Fibroblast of skin of right biceps (primary cell): ENCODE measurements at places on chromosomes 16 and 17.

DNA sequence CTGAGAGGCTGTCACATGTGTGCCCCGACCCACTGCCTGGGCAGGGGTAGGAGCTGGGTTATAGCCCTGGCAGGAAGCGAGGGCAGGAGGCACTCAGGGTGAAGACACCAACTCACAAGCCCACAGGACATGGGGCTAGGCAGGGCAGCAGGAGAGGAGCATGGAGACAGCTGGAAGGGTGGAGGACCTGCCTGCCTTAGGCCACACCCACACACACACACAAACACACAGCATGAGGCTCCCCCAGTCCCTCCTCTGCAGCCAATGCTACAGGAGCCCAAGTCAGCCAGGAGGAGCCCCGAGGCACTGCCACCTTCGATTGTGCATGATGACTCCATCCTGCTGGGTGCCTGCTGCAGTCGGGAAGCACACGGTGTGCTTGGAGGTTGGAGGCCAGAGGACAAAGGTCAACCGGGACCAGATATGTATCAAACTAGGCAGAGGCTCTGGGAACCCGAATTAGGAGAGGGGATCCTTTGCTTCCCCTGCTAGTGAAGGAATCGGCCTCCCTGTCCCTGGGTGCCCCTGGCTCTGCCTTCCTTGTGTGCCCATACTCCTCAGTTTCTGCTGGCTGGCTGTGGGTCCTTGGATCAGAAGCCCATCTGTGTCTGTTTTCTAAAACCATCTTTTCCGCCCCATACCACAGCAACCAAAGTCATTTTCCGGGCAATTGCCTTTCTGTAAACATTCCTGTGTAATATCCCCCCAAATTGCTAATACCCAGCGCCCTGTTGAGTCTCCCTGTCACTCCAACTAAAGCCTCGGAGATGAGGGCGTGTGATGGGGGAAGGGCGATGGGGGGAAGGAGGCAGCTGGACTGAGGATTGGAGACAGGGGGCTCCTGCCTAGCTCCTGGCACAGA, 20.5 kb downstream of the SRCIN1 start:
- no peak for DNase-seq

GRCh38 chr17:29359777-29360176, 30.4 kb upstream of the TAOK1 start:
- DNase-seq: no peak

DNA sequence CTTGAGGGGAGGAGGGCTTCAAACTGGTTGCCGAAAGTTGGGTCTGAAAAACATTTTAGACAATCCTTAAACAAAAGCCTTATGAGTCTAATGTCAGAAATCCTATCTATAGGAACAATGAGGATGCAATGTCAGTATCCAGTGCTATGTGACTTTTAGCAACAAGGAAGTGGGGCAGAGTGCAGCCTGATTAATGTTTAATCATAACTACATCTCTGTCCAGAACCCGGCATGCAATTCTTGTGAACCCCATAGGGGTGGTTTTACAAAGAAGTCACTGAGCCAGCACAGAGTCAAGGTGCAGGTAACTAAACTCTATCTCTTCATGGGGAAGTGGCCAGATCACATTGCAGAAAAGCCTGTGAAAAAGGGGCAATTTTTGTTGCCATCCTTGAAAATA, 267.5 kb downstream of the HS3ST4 start:
- no peak for DNase-seq

DNA sequence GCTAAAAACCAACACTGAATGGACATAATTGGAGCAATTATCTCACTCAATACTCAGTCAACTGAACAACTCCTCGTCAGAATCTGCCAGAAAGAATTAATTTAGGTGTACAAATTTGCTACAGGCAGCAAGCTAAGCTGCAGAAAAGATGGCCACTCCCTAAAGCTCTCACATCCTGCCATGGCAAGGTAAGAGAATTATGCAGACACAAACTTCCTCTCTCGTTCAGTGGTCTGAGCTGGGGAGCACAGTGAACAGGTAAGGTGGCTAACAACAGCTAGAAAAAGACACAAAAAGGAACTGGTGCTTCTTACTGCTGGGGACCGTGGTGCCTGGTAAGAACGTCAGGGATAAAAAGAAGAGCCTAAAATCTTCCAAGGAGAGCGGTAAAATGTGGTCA, 74.9 kb upstream of the BCAR1 start:
- DNase-seq: no peak

DNA sequence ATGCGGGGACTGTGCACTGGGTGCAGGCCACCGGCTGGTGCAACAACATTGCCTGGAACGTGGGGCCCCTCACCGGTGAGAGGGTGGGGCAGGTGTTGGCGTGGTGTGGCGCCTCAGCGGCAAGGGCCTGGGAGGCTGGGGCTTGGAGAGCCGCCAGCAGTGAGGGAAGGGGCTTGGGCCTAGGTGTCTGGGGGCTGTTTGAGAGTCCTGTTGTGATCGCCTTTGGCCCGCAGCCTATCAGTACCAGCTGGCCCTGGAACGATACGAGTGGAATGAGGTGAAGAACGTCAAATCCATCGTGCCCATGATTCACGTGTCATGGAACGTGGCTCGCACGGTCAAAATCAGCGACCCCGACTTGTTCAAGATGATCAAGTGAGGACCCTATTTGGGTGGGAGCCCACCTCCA, 2.6 kb upstream of the TMEM88 start:
- DNase-seq: no peak

- no peak for DNase-seq
These were observed 231.2 kb downstream of the KATNIP start for GRCh38 chr16:27781195-27781524.
